ENCODE measurements at places on chromosomes 4 and X. TPM values are rescaled to one million over a fixed set of nuclear protein-coding genes. Genes with fewer than 3 reads are reported as not detected.
A peak's percentile ranks its signal among the peaks of the same experiment; 100 is the strongest.

Gene WNK3
- 3.7 TPM for total RNA-seq

DNA sequence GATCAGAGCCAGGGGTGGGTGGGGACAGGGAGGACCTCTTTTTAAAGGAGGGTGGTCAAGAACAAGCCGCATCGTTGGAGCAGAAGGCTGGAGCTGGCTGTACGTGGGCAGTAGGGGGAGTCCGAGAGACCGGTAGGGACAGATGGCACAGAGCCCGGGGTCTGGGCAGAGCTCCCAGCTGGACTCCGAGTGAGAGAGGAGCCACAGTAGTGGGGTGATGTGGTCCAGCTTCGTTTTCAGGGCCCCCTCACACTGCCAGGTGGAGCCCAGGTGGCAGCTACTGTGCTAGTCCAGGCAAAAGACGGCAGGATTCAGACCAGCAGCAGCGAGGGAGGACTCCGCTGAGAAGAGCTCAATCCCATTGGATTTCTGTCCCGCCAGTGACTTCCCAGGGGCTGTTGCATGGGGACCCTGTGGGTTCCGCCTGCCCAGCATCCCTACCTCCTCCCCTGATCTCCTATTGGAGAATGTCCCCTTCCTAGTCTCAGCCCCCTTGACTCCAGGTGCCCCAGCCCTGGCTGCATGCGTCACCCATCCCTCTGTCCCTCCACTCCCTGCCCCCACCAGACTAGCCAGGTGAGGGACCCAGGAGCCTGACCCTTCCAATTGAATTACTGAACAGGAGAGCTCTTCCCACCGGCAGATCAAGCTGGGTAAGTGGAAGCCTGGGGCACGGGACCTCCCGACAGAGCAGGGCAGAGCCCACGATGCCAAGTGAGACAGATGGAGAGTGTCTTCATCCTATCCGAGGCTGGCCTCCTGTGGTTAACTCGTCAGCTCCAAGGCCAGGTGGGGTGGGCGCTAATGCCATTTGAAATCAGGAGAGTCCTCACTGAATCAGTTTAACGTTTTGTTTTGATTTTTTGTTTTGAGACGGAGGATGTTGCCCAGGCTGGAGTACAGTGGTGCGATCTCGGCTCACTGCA is 2.9 kb downstream of the ARHGAP4 start:
- H3K27me3 ChIP-seq, result no peaks in the 10 kb centered on the region
- no peak for DNase-seq
- no peak overlapping the region for H3K27ac ChIP-seq
- no peak overlapping the region for H3K4me3 ChIP-seq
- H3K4me1 ChIP-seq, result peaks cover 10% of the 10 kb centered on the region

- H3K27me3 ChIP-seq, result no peaks in the 10 kb centered on the region
- no peak overlapping the region for H3K4me3 ChIP-seq
- no peaks in the 10 kb centered on the region for H3K36me3 ChIP-seq
- H3K27ac ChIP-seq, result no peak overlapping the region
- no peaks in the 10 kb centered on the region for H3K4me1 ChIP-seq
- DNase-seq, result no peak
These were observed 90.9 kb downstream of the COMMD8 start for GRCh38 chr4:47372561-47372960.

DNA sequence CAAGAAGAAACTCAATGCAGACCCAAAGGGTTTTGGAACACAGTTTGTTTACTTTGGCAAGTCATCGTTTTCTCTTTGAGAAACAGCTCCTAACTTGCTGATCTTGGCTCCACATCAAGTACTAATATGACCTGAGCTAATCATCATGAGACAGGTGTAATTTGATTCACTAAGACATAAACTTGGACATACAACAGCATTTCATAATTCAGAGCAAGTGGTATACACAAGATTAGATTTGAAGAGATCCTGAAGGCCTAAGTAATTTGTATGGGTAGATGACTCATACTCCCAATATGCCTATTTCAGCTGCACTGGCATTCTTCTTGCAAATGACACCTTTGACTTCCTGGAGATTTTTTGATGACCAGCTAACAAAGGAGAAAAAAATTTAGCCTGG is 1521.7 kb downstream of the RPA4 start:
- H3K4me1 ChIP-seq, result no peaks in the 10 kb centered on the region
- DNase-seq, result no peak
- H3K27ac ChIP-seq, result no peak overlapping the region
- H3K27me3 ChIP-seq, result no peaks in the 10 kb centered on the region

Gene TMEM35A
- total RNA-seq, result 0.68 TPM

GRCh38 chr4:1345903-1346780 is 866 bp upstream of the UVSSA start:
- DNase-seq, result no peak
- H3K27ac ChIP-seq, result peak overlapping the region; percentile 98
- H3K36me3 ChIP-seq, result no peaks in the 10 kb centered on the region
- no peaks in the 10 kb centered on the region for H3K27me3 ChIP-seq
- H3K4me3 ChIP-seq, result peak overlapping the region; percentile 93

DNA sequence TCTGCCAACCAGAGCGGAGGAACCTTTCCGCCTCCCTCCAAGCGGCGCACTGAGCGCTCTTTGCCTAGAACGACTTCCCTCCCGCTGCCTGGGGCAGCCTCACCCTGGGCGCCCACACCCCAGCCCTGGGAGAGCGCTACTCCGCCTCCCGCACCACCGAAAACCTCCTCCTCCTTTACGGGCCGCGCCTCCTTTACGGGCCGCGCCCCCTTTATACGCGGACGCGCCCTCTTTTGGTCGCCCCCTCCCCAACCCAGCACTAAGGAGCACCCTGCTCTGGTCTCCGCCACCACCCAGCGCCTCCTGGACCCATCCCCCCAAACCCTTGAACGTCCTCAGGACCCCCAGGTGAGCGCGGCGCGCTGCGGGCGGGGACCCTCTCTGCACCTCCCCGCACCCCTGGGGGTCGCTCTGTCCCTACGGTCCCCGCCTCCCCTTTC is 586 bp upstream of the NSG1 start:
- DNase-seq, result no peak
- peak overlapping the region; percentile 63 for H3K4me3 ChIP-seq
- no peak overlapping the region for H3K27ac ChIP-seq
- peaks cover 6% of the 10 kb centered on the region for H3K4me1 ChIP-seq
- H3K36me3 ChIP-seq, result no peaks in the 10 kb centered on the region
- no peaks in the 10 kb centered on the region for H3K27me3 ChIP-seq

- no peak overlapping the region for H3K27ac ChIP-seq
- no peaks in the 10 kb centered on the region for H3K4me1 ChIP-seq
- H3K36me3 ChIP-seq, result no peaks in the 10 kb centered on the region
- no peak overlapping the region for H3K4me3 ChIP-seq
These were observed 22.2 kb downstream of the CYBB start for GRCh38 chrX:37802028-37802427.

DNA sequence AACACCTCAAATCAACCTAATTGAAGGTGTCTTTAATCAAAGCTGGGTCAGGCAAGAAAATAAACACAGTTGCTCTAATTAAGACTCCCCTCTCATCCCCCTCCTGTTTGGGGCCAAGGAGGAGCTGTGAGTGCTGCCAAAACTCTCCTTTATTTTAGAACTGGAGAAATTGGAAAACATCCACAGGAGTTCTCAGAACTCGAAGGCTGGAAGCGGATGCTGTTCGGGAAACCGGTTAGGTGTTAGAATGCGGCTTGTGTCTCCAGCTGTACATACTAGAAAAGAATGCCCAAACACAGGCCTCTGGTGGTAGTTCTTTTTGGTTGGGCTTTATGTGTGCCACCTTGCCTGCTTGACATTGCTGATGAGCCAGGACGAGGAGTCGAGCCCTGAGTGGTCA is 118.2 kb downstream of the GPR143 start:
- DNase-seq, result no peak
- peaks cover 30% of the 10 kb centered on the region for H3K4me1 ChIP-seq
- H3K36me3 ChIP-seq, result no peaks in the 10 kb centered on the region
- no peaks in the 10 kb centered on the region for H3K27me3 ChIP-seq
- H3K4me3 ChIP-seq, result no peak overlapping the region

DNA sequence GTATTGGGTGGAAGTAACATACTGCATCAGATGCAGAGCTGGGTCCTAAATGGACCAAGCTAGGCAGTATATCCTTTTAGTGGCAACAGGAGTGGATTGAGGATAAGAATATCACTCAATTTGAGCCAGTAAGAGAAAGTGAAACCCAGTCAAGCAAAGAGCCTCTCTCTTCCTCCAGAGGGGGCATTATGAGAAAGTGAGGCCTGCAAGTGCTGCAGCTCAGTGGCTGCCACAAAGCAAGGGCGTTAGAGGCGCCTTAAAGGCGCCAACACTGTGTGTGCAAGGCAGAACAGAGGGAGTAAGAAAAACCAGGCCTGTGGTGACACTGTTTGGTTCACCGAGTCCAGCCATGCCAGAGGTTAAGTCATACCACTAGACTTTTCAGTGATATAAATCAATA is 17.5 kb downstream of the STX18 start:
- no peak for DNase-seq
- no peak overlapping the region for H3K4me3 ChIP-seq
- H3K36me3 ChIP-seq, result no peaks in the 10 kb centered on the region
- no peaks in the 10 kb centered on the region for H3K27me3 ChIP-seq
- no peak overlapping the region for H3K27ac ChIP-seq

- no peak overlapping the region for H3K4me3 ChIP-seq
- no peaks in the 10 kb centered on the region for H3K36me3 ChIP-seq
- H3K4me1 ChIP-seq, result peaks cover 13% of the 10 kb centered on the region
- H3K27ac ChIP-seq, result no peak overlapping the region
- no peak for DNase-seq
These were observed 124.3 kb upstream of the TRIM2 start for GRCh38 chr4:153079857-153080391.

Gene TMEM31
- not detected for total RNA-seq

Gene GABRA4
- total RNA-seq, result not detected

- DNase-seq, result no peak
- no peak overlapping the region for H3K4me3 ChIP-seq
- H3K27ac ChIP-seq, result no peak overlapping the region
- H3K36me3 ChIP-seq, result no peaks in the 10 kb centered on the region
- no peaks in the 10 kb centered on the region for H3K27me3 ChIP-seq
These were observed 168.8 kb upstream of the FAM47A start for GRCh38 chrX:34300871-34301270.

Gene PAGE2
- total RNA-seq, result not detected

DNA sequence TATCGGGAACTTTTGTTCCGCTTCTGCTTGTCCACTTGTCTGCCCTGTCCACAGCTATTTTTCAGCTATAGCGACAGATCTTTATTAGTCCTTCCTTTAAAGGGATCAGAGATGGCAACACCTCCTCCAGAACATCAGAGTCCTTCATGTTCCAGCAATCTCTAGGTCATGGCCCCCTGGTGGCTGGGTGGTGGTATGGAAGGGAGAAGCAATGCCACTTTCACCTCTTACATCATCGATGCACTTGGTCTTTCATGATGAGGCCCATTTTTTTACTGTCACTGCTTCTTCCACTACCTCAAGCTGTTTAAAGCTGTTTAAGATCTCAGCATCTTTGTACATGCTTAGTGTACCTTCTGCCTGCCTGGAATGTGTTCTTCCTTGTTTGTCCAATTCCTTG is 106.7 kb downstream of the ARHGAP6 start:
- no peak overlapping the region for H3K4me3 ChIP-seq
- H3K4me1 ChIP-seq, result no peaks in the 10 kb centered on the region
- DNase-seq, result no peak
- no peaks in the 10 kb centered on the region for H3K27me3 ChIP-seq
- H3K27ac ChIP-seq, result no peak overlapping the region
- H3K36me3 ChIP-seq, result no peaks in the 10 kb centered on the region

- H3K4me3 ChIP-seq, result peak overlapping the region; percentile 76
- DNase-seq, result no peak
- peaks cover under 1% of the 10 kb centered on the region for H3K36me3 ChIP-seq
- peak overlapping the region; percentile 99 for H3K27ac ChIP-seq
These were observed 1.0 kb upstream of the THAP9 start for GRCh38 chr4:82899374-82900065.

Gene TMPRSS11A
- not detected for total RNA-seq

- peak overlapping the region; percentile 82 for H3K4me3 ChIP-seq
- H3K27ac ChIP-seq, result peak overlapping the region; percentile 47
- no peaks in the 10 kb centered on the region for H3K27me3 ChIP-seq
- no peak for DNase-seq
- H3K36me3 ChIP-seq, result no peaks in the 10 kb centered on the region
- H3K4me1 ChIP-seq, result no peaks in the 10 kb centered on the region
These were observed 80.8 kb downstream of the HMGN5 start for GRCh38 chrX:81120936-81121371.

Gene COL25A1
- 0.81 TPM for total RNA-seq
